ENCODE measurements at places on chromosomes 1 and 21.
A peak's percentile ranks its signal among the peaks of the same experiment; 100 is the strongest.

GRCh38 chr1:23273450-23274133 lies 56.3 kb upstream of the HTR1D start:
- DNase-seq: peak; percentile 60

- no peak for DNase-seq
Observed at GRCh38 chr21:41037936-41038335, 130.0 kb upstream of the BACE2 start.

GRCh38 chr1:39646232-39647081 lies 7.0 kb upstream of the HEYL start:
- DNase-seq: no peak

DNA sequence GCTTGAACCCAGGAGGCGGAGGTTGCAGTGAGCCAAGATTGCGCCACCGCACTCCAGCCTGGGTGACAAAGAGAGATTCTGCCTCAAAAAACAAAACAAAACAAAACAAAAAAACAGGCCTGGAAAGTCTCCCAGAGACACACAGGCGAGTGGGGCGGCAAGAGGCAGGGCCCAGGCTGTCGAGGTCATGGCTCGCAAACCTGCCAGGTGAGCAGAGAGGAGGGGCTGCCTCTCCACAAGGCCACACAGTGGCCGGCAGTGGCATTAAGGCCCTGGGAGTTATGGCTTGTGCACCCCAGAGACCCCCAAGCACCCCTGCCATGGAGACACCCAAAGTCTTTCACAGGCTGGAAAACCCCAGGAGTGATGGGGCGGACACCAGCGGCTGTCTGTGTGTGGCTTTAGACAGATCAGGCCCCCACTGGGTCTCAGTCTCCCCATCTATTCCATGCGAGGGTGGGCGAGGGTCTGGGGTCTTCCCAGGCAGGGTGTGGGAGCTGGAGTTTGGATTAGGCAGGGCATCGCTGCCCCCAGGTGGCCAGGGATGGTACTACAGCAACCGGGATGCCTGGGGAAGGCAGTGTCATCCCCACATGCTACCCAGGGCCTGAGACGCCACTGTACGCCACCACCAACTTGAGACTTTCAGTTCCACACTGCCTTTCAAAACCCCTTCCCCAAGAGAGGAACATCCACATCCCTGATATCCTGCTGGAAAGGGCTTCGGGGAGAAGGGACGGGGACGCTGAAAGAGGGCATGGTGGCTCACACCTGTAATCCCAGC lies 7.3 kb upstream of the CTRC start:
- DNase-seq: no peak

DNA sequence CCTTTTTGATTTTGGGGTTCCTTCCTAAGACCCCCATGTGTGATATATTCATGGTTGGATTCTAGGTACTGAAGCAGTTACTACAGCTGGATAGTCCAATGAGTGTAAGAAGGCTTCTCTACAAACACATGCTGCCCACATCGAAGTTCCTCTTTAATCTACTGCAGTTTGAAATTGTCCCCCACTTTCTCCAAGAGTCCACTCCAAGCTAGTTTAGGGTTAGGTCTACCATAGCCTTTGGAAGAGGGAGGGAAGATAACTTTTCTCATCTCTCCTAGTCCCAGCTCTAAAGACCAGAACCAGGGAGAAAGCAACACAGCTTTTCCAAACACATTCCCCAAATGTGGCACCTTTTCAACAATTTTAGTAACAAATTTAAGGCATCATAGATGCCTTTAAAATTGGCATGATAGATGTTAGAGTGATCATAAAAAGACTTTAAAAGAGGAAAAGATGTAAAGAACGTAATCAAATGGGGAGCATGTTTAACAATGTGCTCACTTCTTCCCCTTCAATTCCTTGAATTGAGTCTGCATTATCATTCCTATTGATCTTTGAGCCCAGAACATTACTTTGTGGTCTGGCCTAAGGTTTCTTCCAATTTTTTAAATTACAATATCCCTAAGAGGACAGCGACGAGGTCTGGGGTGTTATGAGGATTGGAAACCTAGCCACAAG lies 1.0 kb upstream of the EXO1 start:
- DNase-seq: no peak

DNA sequence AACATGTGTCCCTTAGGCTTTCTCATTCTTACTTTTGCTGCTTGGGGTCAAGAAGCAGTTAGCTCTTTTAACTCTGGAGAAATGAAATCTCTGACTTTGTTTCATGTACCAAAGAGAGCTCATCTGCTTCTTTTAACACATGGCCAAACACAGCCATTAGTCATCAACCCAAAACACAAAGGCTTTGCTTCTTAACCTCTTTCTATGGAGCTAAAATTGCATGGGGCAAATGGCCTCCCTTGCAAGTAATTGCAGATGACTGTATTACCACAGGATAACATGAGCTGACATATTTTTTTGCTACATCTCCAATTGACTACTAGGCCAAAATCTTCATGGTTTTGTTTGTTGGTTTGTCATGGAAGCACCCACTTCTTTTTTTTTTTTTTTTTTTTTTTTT lies 300.9 kb downstream of the BRINP3 start:
- DNase-seq: no peak

GRCh38 chr1:182248721-182249120 lies 142.9 kb downstream of the GLUL start:
- DNase-seq: no peak

DNA sequence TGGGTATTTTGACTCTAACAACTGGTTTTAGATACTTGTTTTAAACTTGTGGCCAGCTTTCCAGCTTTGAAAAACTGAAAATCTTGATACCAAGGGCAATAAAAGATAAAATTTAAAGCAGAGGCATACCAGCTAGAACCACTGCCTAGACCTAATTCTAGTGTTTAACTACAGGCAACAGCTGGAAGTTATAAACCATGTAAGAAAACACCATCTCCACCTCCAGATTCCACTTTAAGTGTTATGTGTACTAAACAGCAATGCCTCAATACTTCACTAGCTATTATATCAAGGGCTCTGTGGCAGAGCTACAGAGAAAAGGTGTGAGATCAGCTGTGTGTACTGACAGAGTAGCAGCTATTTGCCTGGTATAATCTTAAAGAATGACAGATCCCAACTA lies 69.5 kb downstream of the LPAR3 start:
- no peak for DNase-seq

GRCh38 chr21:38848187-38848609 lies 42.5 kb downstream of the ETS2 start:
- DNase-seq: no peak

GRCh38 chr1:67636146-67636545 lies 48.9 kb upstream of the GADD45A start:
- no peak for DNase-seq

DNA sequence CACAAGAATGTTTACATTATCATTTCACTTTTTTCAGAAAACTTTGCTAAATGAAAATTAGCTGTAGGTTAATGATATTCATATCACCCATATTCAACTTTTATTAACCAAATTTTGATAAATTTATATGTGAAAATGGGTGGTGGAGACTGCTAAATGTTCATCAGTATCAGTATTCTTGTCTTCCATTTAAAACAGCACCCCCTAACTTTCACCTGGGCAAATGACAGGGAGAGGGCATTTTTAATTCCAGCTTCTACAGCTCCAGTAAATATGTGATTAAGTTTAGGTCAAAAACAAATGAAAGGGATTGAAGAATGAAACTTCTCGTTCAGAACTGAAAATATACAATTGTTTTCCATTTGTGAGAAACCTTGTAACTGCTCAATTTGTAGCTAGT lies 722.2 kb downstream of the KCNT2 start:
- no peak for DNase-seq

- no peak for DNase-seq
Observed at GRCh38 chr1:232593717-232594502, 36.0 kb downstream of the SIPA1L2 start.

GRCh38 chr1:24416666-24417391 lies 1.2 kb downstream of the NIPAL3 start:
- DNase-seq: peak; percentile 94

GRCh38 chr1:110581682-110582145 lies 24.4 kb downstream of the KCNA2 start:
- no peak for DNase-seq
